LoVo (cell line): ENCODE measurements at places on chromosomes 2 and 18.
A peak's percentile ranks its signal among the peaks of the same experiment; 100 is the strongest.

DNA sequence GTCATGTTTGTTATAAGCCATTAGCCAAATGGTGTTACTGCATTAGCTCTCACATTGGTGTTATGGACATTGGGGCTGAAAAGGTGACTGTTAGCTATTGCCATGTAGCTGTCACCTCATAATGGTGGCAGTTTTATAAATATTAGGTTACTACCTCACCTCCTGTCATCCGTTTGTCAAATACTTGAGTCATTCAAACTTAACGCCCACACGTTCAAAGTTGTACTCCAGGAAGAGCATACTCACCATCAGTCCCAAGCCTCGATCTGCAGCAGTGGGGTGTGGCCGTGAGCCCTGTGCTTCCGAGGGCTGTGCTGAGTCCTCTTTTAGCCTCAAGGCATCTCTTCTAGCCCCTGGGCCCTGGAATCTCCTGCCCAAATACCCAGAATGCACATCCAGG, 87.3 kb downstream of the PDK1 start:
- DNase-seq, result no peak

DNA sequence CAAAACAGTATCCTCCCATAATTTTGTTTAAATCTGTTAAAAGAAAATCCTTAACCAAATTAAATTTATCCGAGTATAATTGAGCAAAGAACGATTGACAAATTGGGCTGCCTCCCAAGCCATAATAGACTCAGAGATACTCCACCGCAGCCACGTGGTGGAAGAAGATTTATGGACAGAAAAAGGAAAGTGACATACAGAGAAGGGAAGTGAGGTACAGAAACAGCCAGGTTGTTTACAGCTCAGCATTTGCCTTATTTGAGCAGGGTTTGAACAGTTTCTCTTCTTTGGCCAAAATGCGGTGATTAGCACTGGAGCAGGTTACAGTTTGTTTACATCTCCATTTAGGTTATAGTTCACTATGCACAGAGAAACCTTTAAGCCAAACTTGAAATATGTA, 60.8 kb downstream of the KYNU start:
- no peak for DNase-seq

GRCh38 chr2:207967121-207967520, 58.2 kb downstream of the PLEKHM3 start:
- DNase-seq, result no peak

DNA sequence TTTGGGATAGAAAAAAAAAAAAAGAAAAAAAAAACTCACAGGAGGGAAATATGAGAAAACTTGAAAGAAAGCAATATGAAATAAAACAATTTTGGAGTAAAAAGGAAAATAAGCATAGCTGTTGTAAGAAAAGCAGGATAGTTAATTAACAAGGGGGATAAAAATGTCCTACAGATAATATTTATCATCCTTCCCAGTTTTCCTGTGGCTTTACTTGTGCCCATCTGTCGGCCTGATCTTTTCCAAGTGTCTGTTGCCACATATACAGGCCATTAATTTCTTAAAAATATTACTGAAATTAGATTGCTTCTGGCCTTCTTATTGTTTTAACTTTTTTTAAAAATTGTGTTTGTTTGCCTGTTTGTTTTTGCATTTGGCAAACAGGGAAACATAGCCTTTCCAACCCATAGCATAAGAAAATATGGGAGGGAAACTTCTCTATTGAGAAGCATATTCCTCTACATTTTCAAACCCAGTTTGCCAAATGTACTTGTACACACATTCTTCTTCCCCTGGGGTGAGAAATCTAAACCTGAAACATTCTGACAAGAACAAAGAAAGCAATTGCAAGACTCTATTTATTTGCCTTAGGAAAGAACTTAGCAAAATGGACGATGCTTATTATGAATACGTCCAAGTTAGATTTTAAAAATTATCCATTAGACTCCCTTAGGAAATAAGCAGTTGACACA, 272.3 kb downstream of the CDH20 start:
- no peak for DNase-seq

- DNase-seq, result no peak
Observed at GRCh38 chr2:161170958-161171932, 11.0 kb downstream of the TANK start.

GRCh38 chr2:24740142-24740541, 53.0 kb downstream of the PTRHD1 start:
- no peak for DNase-seq

- DNase-seq, result no peak
Observed at GRCh38 chr2:162232671-162233070, 10.6 kb downstream of the FAP start.

DNA sequence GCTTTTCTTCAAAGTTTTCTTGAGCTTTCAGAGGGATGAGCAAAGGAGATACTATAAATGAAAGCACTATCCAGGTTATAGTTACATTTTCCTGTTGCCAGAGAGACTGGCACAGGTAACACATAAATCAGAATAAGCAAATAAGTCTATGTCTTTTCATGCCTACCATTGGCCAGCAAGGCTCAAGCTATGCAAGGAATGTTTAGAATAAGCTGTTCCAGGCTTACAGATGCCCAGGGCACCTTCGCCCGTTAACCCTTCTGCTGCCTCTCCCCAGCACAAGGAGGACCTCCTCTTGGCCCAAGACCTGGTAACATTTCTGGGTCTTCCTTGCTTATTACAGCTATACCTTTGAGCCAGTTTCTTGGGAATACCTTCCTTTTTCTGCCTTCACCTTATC, 233.7 kb upstream of the MEIS1 start:
- no peak for DNase-seq

DNA sequence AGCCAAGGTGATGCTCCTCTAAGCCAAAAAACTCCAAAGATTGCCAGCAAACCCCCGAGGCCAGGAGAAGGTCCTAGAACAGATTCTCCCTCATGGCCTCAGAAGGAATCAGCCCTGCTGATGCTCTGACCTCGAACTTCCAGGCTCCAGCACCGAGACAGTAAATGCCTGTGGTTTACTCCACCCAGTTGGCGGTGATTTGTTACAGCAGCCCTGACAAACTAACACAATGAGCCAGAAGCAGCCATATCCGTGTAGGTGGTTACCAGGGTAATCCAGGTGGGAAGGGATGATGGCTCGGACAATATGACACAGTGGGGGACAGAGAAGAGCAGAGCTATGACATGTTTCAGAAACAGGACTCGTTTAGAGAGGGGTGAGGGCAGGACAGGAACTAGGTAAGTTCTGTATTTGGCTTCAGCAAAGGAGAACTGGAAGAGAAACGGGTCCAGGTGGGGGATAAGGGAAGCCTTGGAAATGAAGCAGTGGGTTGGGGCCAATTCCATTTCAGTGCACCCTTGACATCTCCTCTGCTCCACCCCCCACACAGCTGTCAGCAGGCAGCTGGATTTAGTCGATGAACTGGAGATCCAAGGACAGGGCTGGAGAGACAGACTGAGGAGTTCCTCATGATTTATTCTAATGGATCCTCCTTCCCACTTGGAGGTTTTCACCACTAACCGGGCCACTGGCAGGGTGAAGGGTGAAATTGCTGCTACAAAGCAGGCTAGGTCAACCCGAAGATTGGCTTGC, 179.7 kb upstream of the SH3BP4 start:
- peak; percentile 55 for DNase-seq

GRCh38 chr18:76824145-76824676, 1.9 kb downstream of the ZNF236 start:
- DNase-seq, result no peak

DNA sequence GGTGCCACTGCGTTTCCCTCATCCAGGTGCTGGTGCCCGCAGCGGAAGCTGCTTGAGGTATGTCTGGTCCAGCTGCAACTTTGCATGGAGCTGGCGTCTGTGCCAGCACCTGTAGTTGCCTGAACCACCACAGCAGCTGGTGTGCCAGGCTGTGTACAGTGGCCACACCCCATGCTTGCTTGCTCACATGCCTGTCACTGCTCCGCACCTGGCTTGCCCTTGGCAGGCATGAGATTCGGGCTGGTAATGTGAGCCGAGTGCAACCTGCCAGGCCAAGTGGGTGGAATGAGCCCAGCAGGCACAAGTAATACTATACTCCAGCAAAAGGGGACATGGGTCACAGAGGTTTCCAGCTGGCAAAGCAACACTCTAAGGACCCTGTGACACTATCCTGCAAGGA, 1123.3 kb upstream of the ACVR2A start:
- no peak for DNase-seq
